ENCODE measurements at places on chromosomes 11 and 22.

- no peak for DNase-seq
Measured at GRCh38 chr11:43810929-43811596, 69.6 kb upstream of the ALKBH3 start.

DNA sequence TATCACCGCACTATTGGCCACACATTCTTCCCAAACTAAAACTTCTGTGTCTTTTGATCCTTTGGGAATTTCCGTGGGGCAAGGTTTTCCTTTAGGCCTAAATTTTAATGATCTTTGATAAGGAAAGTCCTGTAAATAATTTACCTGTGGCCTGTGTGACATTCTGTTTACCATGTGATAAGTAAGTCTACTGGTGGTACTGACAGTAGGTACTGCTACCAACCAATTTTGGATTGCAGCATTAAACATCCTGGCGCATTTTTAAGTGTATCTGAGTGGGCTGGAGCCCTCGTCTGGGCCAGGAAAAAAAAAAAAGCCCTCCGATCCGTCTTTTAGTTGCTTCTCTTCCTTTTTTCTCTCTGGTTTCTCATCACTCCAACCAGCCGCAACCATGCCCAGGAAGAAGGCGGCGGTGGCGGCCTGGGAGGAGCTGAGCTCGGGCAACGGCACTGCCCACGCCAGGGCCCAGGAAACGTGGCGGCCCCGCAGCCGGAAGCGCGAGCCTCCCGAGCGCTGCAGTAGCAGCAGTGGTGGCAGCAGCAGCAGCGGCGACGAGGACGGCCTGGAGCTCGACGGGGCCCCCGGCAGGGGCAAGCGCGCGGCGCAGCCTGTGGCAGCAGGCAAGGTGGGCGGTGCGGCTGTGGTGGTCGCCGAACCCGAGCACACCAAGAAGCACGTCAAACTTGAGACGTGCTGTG lies 33.6 kb downstream of the ASRGL1 start:
- DNase-seq = peak; percentile 4

- no peak for DNase-seq
Measured at GRCh38 chr11:11245453-11245852, 107.6 kb downstream of the CSNK2A3 start.

DNA sequence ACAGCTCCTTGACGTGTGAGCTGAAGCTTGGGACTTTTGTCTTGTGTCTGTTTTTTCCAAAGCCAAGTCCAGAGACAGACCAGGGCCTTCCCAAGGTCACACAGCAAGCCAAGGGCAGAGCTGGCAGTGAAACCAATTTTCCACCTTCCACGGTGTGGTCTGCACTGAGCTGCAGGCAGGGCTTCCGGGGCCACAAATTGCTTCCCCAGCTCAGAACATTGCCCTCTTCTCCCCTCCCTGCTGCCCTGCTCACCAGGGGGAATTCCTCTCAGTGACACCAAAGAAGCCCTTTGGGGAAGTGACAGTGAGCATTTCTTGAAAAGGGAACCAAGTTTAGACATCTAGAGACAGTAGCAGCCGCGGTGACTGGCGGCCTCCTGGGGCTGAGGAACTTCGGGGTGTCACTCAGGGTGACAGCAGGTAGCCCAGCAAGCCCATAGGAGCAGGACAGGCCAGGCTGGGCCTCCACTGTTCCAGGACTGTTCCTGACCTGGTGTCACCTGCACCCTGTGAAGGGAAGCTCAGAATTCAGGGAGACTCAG lies 9.2 kb downstream of the FXYD2 start:
- no peak for DNase-seq

GRCh38 chr11:106727256-106727655 lies 291.0 kb downstream of the GUCY1A2 start:
- no peak for DNase-seq

GRCh38 chr11:35717043-35717442 lies 54.5 kb downstream of the TRIM44 start:
- DNase-seq = no peak

DNA sequence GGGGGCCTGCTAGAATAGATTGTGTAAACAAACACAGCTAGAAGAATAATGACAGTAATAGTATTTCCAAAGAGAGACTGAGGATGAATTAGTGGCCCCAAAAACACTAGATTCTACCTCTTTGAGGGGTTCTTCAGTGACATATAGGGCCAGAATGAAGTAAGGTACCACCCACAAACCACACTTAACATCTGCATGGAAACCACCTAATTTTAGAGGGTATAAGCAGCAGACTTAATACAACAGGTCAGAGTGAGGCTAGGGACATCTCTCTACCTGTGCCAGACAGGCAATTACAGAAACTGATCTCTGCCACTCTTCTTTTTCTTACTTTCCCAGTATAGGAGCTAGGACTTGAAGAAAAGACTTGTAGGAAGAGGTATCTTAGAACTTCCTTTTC lies 20.1 kb downstream of the ELP4 start:
- DNase-seq = no peak

- DNase-seq = no peak
Measured at GRCh38 chr22:37631448-37632173, 7.9 kb upstream of the SH3BP1 start.

- no peak for DNase-seq
Measured at GRCh38 chr11:66126064-66126463, 56.0 kb downstream of the PACS1 start.

GRCh38 chr11:124717786-124718651 lies 21.7 kb upstream of the NRGN start:
- DNase-seq = no peak

DNA sequence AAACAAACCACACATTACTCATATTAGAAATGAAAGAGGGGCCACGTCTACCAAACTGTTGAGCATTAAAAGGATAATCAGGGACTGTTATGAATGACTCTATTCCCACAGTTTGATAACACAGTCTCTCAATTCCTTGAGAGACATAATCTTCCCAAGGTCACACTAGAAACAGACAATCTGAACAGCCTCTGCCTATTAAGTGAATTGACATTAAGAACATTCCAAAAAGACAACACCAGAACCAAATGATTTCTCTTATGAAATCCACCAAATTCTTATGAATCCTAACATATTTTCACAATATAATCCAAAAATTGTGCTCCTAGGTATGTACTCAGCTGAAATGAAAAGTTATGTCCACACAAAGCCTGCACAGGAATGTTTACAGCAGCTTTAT lies 4.6 kb downstream of the RFPL1 start:
- no peak for DNase-seq

- no peak for DNase-seq
Measured at GRCh38 chr11:87425391-87425790, 387.7 kb downstream of the TMEM135 start.

DNA sequence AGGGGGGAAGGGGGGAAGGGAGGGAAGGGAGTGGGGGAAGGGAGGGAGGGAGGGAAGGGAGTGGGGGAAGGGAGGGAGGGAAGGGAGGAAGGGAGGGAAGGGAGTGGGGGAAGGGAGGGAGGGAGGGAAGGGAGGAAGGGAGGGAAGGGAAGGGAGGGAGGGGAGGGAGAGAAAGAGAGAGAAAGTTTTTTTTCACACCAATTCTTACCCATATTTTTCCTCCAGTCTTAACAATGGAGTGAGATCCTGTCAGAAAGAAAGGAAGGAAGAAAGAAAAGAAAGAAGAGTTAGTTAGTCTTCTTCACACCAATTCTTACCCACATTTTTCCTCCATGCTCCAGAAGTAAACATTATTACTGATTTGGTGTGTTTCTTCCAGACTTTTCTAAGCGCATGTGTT lies 3.0 kb upstream of the OR2AT4 start:
- no peak for DNase-seq

DNA sequence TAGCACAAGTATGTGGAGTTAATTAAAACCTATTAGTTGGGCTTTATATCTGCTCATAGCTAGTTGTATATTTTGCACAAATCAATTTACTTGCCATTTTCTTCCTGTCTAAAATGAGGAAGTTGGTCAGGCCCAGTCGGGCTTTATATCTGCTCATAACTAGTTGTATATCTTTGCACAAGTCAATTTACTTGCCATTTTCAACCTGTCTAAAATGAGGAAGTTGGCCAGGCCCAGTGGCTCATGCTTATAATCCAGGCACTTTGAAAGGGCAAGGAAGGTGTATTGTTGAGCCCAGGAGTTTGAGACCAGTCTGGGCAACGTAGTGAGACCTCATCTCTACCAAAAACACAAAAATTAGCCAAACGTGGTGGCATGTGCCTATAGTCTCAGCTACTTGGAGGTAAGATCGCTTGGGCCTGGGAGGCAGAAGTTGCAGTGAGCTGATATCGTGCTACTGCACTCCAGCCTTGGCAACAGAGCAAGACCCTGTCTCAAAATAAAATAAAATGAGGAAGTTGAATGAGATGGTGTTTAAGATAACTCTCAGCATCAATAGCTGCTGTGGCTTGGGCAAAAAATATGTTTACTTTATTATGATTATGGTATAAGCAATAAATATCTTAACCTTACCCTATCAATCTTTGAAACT lies 1558.6 kb upstream of the RAG2 start:
- DNase-seq = no peak

GRCh38 chr22:48256041-48256739 lies 1493.7 kb downstream of the TBC1D22A start:
- DNase-seq = no peak

- no peak for DNase-seq
Measured at GRCh38 chr11:1350086-1350725, 39.5 kb upstream of the BRSK2 start.

- no peak for DNase-seq
Measured at GRCh38 chr11:62497132-62497801, 49.3 kb downstream of the AHNAK start.

GRCh38 chr11:41498726-41499125 lies 39.3 kb upstream of the LRRC4C start:
- DNase-seq = no peak

DNA sequence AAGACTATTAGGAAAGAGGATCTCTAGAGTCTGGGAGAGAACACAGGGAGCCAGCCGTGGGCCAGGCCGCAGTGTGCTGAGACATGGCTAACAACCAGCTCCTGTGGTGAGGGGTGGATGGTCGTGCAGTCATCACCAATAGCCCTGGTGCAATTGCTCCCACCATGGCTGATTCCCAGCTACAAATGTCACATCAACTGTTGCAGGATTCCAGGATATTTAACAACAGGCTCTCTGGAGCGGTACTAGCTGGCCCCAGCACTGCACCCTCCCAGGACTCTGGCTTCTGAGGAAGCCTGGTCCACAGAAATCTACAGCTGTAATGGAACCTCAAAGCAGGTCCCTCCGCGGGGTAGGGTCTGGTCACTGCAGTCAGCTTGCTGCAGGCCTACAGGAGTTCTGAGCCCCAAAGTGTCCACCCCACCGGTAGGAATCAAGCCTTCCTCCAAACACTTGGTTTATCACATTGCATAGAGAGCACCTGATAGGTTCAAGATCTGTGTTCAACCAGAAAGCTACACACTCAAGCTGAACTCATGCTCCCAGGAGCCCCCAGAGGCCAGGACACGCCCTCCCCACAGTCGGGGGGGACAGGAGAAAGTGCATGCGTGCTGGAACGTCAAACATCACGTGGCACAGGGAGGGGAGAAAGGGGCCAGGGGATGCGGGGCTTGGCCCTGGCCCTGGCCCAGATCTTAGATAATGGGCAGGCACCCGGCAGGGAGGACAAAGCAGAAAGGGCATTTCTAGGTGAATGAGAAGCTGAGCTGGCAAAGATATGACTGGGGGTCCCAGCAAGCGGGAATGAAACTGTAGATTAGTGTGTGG lies 609.0 kb downstream of the TBC1D22A start:
- DNase-seq = no peak

- no peak for DNase-seq
Measured at GRCh38 chr22:37208401-37209139, 3.7 kb downstream of the SSTR3 start.

DNA sequence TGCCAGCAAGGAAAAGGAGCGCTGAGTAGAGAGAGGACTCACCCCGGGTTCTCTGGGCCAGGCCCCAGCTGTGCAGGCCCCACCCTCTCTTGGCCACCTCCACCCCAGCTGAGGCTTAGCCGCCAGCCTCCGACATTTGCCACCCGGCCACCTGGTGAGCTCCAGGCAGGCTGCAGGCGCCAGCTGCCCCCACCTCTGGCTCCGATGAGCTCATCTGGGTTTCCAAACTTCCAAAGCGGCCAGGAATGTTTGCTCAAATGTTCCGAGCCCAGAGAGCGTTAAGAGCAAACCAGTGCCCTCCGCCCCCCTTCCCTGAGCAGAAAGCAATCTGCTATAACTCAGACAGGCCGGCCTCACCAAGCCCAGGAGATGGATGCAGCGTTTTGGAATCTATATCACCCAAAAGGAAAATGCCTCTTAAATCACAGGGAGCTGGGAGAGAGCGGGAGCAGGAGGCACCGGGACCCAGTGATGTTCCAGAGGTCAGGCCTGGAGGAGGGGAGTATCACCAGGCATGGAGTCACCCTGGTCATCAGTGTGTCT lies 9.1 kb upstream of the MN1 start:
- no peak for DNase-seq

GRCh38 chr11:72673943-72674828 lies at the start of gene PDE2A:
TSS of gene PDE2A (minus strand) at chr11:72674422. CDS start at chr11:72674207, 215 bp downstream.
- no peak for DNase-seq

DNA sequence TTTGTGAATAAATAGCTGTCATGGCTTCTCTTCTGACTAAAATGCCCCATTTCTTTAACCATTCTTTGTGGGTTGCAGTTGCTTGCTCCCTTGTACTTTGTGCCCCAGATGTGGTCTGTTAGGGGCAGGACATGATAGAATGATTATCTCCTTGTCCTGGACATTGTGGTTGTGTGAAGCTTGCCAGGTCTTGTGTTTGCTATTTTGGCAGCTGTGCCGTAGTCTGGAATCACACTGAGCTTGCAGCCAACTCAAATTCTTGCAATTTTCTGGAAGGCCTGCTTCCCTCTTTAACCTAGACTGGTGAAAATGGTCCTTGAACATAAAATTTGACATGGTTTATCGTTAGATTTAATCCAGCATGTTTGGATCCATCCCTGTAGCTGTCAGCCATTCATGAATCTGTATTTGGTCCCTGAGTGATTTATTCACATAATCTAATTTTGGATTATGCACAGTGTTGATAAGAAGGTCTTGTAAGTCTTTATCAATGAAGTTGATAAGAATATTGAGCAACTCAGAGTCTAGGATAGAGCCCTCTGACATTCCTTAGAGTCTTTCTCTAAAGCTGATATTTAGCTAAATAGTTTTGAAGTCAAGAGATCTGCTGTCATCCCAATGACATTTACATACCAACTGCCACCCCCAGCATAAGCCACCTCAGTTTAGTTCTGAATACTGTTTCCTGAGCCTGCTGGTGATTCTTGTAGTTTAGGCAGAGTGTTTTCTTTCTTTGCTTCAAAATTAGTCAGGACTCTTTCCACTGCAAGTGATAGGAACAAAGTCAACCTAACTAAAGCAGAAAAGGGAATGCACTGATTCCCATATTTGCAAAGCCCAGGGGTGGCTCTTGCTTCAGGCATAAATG lies 9.8 kb downstream of the SPON1 start:
- no peak for DNase-seq

DNA sequence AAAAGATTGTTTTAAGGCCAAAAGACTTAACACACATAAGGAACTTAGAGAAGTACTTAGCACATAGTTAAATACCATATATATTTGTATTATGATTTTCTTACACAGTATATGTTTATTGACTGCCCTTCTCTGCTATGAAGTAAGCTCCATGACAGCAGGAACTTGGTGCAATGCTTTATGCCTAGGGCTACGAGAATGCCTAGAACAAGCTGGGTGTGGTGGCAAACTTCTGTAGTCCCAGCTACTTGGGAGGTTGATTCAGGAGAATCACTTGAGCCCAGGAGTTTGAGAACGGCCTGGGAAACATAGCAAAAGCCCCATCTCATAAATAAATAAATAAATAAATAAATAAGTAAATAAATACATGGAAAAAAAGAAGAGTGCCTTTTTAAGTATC lies 1.9 kb downstream of the SLC5A12 start:
- no peak for DNase-seq

GRCh38 chr11:65867284-65868071 lies 5.1 kb downstream of the EFEMP2 start:
- no peak for DNase-seq
